Stimulated activated memory B cell treated with anti-CD40 and anti-IgM and Interleukin-4, amounts not matched to agents 10 μg/mL and 1 μg/mL and 100 μg/mL, for 72 hours (primary cell): ENCODE measurements at places on chromosomes 1 and 21.

DNA sequence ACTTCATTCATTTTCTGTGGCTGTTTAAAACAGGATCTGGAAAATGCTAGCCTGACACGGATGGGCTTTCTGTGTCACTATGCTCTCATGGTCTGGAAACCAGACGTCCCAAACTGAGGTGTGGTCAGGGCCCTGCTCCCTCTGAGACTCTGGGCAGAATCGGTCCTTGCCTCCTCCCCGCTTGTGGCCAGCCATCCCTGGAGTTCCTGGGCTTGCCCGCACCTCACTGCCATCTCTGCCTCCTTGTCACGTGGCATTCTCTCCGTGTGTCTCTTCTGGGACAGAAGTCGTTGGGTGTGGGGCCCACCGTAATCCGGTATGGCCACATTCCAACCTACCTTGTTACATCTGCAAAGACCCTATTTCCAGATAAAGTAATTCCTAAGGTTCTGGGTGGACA lies 10.1 kb upstream of the ACTRT2 start:
- ATAC-seq = no peak

DNA sequence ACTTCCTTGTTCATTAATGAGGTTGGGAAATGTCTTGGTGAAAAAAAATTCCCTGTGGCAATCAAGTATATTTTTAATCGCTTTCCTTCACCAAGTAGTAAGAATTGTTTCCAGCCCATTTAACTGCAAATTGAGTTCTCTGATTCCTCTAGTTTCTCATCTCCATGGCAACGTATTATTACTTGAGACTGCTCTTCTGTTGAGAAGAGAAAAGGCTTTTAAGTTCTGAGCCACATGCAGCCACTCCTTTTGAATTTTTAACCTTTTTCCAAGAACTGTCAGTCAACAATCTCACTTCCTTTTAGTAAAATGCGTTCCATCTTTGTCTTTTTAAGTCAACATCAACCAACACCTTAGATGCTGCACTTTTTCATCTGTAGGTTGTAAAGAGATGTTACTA lies 75.7 kb upstream of the KIAA1614 start:
- ATAC-seq = no peak

DNA sequence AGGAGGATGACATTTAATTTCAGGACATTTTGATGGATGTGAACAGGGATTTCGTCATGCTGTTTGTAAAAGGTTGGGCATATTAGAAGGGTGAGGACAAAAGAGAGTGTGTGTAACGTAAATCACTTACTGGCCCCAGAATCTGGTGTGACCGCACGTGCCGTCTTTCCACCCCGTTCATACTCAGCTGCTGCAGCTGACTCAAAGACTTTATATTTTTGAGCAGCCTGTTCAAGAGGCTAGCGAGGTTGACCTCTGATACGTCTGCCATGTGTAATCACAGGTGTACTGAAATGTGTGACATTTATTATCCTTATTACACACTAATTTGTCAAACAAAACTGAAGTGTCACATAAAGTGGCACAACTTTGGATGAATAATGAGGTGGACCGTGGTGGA lies 66.5 kb upstream of the ERRFI1 start:
- no peak for ATAC-seq

DNA sequence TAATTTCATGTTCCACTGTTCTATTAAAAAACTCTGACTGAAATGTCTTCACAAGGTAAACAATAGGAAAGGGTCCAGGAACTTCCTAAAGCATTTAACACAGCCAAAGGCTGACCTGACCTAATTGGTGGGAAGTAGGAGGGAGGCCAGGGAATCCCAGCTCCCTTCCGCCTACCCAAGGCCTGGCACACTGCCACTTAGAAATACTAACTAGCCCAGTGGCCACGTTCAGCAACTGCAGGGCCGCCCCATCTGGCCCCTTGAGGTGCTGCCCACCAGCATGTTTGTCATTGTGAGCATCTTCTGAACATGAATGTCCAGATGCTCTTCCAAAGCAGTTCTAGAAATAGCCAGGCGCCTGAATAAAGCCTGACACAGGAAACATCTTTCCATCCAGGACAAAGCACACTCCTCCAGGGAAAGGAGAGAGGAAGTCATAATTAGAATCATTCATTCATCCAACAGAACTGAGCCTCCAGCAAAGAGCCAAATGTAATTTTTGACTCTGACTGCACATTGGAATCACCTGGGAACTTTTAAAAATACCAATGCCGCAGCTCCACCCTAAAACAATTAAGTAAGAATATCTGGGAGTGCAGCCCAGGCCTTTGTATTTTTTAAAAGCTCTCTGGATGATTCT lies 44.6 kb upstream of the BCL9 start:
- no peak for ATAC-seq

DNA sequence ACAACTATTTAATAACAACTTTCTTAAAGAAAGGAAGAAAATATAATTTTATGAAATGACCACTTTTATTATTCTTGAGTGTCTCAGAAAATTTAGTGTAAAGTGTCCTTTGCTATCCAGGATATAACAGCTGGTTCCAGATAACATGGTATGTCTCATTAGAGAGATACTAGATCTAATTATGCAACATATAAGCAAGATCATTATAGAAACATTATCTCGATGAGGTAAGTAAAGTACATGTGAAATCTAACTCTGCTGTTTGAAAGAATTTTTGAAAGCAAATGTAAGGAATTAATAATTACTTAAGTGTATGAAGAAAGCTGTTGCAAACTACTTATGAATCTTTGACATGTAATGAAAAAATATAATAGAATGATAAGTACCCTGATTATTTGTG lies 887.4 kb upstream of the CXADR start:
- no peak for ATAC-seq

DNA sequence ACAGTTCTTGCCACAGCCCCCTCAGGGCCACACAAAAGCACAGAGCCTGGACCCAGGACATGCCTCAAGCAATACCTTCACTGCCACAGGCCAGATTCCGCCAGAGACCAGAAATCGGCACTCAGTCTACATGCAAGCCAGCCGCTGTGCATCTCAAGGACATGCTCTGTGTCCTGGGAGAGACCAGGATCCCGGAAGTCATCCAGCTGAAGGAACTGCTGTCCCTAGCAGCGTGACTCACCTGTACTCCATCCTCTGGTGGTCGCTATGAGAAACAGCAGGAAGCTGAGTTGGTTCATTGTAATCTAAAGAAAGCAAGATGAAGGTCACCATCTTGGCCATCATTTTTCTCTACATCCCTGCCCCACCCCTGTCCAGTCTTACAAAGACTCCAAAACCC lies 401 bp downstream of the ITLN1 start:
- ATAC-seq = no peak
